T-helper 17 cell (primary cell): ENCODE measurements at places on chromosomes 13 and 19. TPM values are rescaled to one million over a fixed set of nuclear protein-coding genes. Genes with fewer than 3 reads are reported as not detected.

GRCh38 chr13:101576977-101577376 is 124.5 kb downstream of the ITGBL1 start:
- no peak for DNase-seq

DNA sequence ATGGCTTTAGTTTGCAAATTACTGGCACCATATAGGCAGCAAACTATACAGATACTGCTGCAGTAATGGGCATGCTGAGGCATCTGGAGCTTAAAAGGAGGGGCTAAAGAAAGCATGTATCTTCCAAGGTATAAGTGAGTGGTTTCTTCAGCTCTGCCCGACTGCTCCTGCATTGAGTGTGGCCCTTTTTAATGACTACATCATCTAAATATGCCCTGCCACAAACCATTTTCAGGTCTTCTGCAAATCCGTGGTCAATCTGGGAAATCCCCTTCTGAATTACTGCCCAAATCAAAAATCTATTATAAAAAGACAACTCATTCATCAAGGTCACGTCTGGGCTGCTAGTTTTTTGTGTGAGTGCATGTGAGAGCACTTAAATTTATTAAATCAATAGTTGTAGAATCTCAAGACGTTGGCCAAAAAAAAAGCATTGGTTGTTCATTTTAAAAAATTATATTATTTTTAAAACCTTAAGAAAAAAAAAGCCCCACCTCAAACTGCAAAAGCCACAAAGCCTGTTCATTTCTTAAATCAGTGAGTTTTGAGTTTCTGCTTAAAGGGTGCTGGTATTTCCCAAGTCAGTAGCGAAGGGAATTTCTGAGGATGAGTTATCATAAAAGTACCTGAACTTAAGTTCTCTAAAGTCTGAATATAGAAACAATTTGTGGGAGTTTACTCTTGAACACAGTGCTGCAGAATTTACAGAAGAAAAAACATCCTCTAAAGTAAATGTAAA is 16.3 kb downstream of the LCP1 start:
- DNase-seq: no peak

GRCh38 chr13:20446900-20447299 is 78.8 kb downstream of the CRYL1 start:
- no peak for DNase-seq

- DNase-seq: no peak
These were observed 2.6 kb downstream of the BBC3 start for GRCh38 chr19:47228168-47228936.

DNA sequence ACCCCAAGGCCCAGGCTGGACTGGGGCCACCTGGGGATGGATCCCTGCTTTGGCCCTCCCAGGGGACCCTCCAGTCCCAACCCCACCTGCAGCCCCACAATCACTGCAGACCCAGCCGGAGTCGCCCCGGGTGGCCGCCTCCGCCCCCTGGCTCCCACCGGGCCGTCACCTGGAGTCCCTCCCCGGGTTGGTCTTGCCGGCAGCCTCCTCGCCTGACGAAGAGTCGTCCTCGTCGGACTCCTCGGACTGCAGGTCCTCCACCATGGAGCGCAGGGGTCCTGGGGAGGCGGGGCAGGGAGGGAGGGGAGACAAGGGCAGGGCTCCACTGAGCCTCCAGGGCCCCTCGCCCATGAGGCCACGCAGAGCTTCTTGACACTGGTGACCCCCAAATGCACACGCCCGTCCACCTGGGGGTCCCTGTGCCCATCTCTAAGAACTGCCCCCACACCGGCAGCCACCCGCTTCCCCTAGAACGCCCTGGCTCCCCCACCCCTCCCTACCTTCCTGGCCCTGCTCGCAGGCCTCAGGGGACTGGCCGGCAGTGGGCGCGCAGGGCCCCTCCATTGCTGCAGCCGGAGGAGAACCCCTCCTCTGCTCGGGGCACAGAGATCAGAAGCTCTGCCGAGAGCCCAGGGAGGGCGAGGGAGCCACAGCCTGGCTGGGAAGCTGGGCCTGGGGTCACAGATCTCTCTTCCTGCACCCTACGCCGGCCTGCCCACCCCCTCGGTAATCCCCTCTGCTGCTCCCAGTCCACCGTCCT is 63.4 kb downstream of the MLLT1 start:
- no peak for DNase-seq

GRCh38 chr19:48921721-48922500 is 11.6 kb upstream of the DHDH start:
- no peak for DNase-seq

Gene CASP14
- not detected for total RNA-seq

Gene SLC25A15
- 3.7 TPM for total RNA-seq

Gene CEACAM16
- total RNA-seq: not detected

Gene MATK
- 13.3 TPM for total RNA-seq

Gene RFC3
- total RNA-seq: 4.6 TPM

Gene KIR2DL3
- total RNA-seq: not detected
